Activated CD8-positive, alpha-beta T cell treated with anti-CD3 and anti-CD28 coated beads for 36 hours (primary cell): ENCODE measurements at places on chromosomes 1 and 21.
A peak's percentile ranks its signal among the peaks of the same experiment; 100 is the strongest.

DNA sequence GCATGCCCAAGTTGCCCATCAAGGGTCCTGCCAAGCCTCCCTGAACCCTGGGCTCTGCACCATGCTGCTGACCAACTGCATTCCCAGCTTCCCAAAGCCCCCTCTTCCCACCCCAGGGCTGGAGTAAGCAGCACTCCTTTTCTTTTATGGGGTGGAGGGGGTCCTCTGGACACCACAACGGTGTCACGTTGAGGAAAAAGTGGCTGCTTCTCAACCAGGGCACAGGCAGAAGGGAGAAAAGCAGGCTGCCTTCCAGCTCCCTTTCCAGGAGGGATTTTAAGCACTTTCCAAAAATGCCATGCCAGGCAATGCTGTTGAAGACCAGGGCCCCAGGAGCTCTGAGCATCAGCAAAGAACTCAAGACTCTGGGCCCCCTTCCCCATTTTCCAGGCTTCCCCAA is 691 bp downstream of the RIMS3 start:
- DNase-seq: no peak

- no peak for DNase-seq
These were observed 480 bp upstream of the MIS18A start for GRCh38 chr21:32279377-32279680.

GRCh38 chr1:192088496-192088895 is 69.8 kb upstream of the RGS18 start:
- no peak for DNase-seq

DNA sequence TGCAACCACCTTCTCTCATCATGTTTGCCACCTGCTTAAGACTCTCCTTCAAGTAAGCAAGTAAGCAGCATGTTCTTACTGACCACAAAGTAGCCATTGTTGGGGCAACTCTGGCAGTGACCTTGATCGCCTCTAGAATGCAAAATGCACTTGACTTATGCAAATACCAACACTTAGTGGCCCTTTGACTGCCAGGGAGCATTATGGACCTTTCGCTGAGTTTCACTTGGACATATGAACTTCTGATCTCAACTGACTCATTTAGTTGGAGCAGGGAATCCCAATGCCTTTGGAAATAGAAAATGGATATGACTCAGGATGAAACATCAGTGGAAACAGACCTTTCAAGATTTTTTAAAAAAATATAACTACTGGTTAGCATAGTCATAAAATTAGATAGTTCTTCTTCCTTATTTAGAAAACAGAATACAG is 6.1 kb upstream of the PLA2G5 start:
- DNase-seq: no peak

- DNase-seq: no peak
These were observed 2.0 kb downstream of the CAMK2N1 start for GRCh38 chr1:20483833-20484518.

DNA sequence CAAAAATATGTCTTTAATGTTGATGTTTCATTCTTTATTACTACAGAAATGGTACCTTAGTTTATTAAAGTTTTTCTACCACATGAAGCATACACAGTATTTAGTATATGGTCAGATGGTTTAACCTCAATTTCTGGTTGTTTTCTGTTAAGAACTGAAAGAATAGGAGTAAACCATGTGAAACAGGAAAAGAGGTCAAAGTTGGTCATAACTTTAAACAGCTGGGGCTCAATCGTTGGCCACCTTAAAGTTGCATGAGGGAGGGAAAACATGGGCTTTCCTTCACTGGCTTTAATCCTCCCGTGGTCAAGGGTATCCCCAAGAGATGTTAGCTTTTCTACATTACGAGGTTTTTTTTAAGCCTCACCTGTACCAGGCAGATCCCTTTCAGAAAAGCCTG is 483.3 kb upstream of the ADAMTS5 start:
- no peak for DNase-seq

- DNase-seq: no peak
These were observed 20.3 kb upstream of the LIN9 start for GRCh38 chr1:226329237-226329636.

GRCh38 chr1:96291468-96291867 is 430.1 kb upstream of the PTBP2 start:
- no peak for DNase-seq

DNA sequence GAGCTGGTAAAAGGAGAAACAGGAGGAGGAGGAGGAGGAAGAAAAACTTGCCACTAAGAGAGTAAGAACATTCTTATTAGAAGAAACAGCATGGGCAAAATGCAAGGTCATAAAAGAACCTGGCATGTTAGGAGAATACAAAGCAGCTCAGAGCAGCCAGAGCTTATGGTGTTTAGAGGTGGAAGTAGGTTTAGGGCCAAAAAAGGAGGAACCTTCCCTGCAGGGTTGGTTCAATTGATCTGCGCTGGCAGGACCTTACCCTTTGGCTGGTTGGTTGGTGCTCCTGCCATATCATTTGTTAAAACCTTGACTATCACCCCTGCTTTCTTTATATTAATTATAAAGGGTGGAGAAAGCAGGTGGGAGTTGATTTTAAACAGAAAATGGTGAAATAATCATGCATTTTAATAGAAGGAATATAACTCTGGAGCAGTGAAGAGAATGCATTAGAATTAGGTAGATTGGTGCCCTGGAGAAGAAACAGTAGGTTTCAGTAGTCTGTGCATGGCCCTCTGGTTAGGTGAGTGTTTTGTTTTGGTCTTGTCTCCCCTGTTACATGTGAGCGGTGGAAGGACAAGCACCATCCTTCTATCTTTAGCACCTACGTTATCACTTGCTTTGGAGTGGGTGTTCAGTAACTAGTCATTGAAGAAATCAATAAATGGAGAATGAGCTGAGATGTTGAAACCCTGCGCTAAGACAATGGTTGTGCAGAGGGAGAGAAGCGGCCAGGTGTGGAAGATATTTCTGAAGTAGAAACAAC is 110.4 kb upstream of the NGF start:
- no peak for DNase-seq

GRCh38 chr21:46155514-46156377 is at the start of gene FTCD:
Gene FTCD, minus strand, starts transcription at chr21:46155579. Its CDS starts 56 bp downstream, at chr21:46155523.
- DNase-seq: no peak

GRCh38 chr1:201144701-201145100 is 9.6 kb downstream of the TMEM9 start:
- no peak for DNase-seq

DNA sequence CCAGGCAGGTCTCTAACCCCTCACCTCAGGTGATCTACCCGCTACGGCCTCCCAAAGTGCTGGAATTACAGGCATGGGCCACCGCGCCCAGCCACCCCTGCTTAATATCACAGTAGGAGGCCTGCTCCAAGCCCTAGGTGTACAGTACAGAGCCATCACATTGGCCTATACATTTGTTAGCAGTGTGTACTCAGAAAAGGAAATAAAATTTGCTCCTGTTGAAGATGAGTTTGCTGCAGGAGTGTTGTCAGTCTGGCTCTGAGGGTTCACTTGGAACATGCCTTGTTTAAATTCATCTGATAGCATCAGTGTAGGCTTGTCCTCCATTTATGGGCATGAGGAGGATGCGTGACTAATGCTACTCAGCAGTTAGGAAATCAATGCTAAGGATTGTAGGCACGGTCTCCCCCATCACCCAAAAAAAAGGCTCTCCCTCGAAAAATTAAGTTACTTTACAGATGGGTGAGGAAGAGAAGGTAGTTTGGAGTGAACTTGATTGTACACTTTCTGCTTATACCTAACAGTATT is 4.6 kb upstream of the ENAH start:
- DNase-seq: no peak

- DNase-seq: peak; percentile 86
These were observed 20.6 kb upstream of the SH3D21 start for GRCh38 chr1:36285443-36286101.

DNA sequence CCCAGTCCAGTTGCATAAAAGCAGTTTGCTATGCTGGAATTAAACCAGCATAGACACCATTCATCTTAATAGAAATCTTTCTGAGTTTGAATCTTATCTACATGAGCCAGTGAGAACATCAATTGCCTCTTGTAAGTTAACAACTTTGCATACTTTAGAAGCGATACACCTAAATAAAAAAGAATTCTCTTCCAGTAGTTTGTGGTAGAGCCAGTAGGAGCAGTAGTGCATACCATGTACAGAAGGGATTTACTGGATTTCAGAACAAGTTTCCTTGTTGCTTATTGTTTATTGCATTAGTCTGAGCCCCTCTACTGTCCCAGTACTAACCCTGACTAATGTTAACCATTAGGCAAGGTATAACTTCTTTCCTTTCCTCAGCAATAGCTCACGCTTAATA is 313.1 kb downstream of the TGFB2 start:
- DNase-seq: no peak
